ENCODE measurements at places on chromosomes 13 and 19.
A peak's percentile ranks its signal among the peaks of the same experiment; 100 is the strongest.

DNA sequence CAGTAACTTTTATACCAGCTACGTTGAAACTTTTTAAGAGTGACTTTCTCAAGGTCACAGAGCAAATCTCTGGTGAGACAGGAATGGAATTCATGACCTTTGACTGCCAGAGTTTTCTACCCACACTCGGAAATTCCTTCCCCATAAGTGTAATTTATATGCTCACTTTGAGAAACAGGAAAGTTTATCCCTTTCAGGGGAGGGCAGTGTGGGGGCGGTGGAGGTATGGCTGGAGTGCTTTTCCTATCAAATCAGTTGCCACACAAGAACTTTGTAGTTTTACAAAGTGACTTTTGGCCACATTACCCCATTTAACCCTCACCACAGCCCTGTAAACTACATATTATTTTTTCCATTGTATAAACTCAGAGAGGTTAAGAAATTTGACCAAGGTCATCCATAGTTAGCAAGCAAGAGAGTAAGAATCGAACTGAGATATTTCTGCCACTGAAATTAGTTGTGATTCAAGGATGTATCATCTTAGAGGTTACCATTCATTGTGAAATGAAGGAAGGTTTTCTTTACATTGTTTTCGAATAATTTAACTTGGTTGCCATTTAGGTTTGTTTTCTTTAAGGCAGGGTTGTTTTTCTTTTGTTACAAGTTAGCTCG is 5.9 kb downstream of the KLF12 start:
- H3K4me3 ChIP-seq, result no peak overlapping the region
- peaks cover 42% of the 10 kb centered on the region for H3K4me1 ChIP-seq

DNA sequence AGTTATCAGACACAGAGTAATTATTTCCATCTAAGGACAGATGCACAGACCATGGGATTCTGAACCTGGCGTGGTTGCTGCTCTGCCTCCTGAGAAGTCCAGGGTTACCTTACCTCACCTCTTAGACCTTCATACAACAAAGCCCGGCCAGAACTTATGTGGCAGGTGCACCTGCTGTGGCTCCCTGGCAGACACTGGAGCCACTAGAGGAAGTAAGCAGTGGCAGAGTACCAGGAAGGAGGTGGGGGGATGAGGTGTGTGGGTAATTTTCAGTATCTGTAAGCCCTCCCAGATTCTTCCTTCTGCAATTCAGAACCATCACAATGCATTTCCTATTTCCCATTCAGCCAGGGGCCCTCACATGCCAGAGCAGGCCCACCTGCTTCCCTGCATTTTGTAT is 106.1 kb upstream of the DOCK9 start:
- peak overlapping the region; percentile 3 for H3K4me3 ChIP-seq
- H3K36me3 ChIP-seq, result no peaks in the 10 kb centered on the region
- H3K27me3 ChIP-seq, result no peaks in the 10 kb centered on the region
- no peak for DNase-seq
- peaks cover 26% of the 10 kb centered on the region for H3K4me1 ChIP-seq
- peak overlapping the region; percentile 80 for H3K27ac ChIP-seq

- no peaks in the 10 kb centered on the region for H3K36me3 ChIP-seq
- no peak overlapping the region for H3K4me3 ChIP-seq
- H3K27me3 ChIP-seq, result no peaks in the 10 kb centered on the region
- DNase-seq, result no peak
- no peak overlapping the region for H3K27ac ChIP-seq
- no peaks in the 10 kb centered on the region for H3K4me1 ChIP-seq
These were observed 15.5 kb downstream of the SIX5 start for GRCh38 chr19:45753548-45753947.

- H3K4me3 ChIP-seq, result no peak overlapping the region
- no peaks in the 10 kb centered on the region for H3K4me1 ChIP-seq
- H3K27me3 ChIP-seq, result no peaks in the 10 kb centered on the region
- H3K27ac ChIP-seq, result no peak overlapping the region
- no peak for DNase-seq
- no peaks in the 10 kb centered on the region for H3K36me3 ChIP-seq
These were observed 6.2 kb downstream of the ABCC4 start for GRCh38 chr13:95295026-95295425.

DNA sequence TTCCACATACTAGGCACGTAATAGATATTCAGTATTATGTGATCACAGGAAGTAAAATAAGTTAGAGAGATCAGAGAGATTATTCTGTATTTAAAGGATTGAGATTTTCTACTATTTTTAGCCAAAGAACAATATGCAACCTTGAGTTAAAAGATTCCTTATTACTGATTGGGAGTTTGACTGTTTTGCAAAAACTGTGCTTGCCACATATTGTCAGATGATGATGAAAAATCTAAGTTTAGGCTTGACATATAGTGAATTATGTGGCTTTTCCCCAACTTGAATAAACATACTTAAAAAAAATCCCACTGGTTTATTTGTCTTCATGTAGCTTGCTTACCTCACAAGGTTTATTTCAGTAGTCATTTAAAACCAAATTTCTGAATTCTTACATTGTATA is 194.4 kb downstream of the KCNRG start:
- no peaks in the 10 kb centered on the region for H3K27me3 ChIP-seq
- H3K36me3 ChIP-seq, result no peaks in the 10 kb centered on the region
- no peak for DNase-seq
- H3K27ac ChIP-seq, result no peak overlapping the region
- no peak overlapping the region for H3K4me3 ChIP-seq
- no peaks in the 10 kb centered on the region for H3K4me1 ChIP-seq

DNA sequence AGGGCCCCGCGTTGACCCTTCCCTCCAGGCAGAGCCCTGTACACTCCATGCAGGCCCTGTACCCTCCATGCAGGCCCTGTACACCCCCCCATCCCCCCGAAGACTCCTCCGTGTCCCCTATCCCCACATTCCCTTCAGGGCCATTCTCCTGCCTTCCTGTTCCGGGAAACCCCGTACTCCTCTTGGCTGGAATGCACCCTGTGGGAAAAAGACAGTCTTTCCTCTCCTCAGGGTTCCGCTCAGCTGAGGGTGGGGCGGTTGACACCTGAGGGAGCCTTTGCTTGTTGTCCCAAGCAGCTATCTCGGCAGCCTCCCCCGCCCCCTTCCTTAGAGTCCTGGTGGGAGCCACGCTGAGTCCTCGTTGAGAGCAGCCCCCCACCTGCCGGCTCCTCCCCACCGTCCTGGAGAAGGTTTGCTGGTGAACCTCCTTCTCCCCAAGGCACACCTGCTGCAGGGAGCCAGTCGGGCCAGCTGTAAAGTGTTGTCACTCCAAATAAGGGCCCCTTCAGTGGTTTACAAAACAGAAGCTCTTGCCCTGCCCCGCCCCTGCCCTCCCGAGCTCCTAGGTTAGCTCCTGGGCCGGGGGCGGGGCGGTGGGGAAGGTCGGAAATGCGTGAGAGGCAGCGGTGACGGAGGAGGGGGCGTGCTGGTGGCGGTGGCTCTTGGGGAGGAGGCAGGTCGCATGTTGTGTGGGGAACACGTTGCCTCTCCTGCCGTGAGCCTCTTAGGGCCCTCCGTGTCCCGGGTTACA is 1.5 kb downstream of the GNA11 start:
- H3K4me3 ChIP-seq, result peak overlapping the region; percentile 23
- peaks cover 30% of the 10 kb centered on the region for H3K4me1 ChIP-seq
- H3K27ac ChIP-seq, result no peak overlapping the region
- peak; percentile 67 for DNase-seq

DNA sequence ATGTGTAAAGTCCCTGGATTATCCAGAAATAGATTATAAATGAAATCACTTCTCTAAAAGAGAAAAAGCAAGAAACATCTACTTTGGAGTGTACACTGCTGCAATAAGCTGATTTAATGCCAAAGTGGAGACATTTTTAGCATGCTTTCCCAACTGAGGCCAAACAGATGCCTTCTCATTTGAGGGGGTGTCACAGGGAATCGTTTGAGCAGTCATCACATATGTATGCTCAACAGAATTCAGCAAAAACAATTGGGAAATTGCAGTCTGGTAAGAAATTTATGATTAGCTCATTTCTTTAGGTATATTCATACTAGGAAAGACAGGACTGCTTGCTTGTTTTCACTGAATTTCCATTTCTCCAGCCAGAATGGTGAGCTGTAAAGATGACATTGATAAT is 27.3 kb upstream of the TPP2 start:
- no peak for DNase-seq
- H3K4me1 ChIP-seq, result no peaks in the 10 kb centered on the region
- H3K27me3 ChIP-seq, result peaks cover 5% of the 10 kb centered on the region
- H3K36me3 ChIP-seq, result no peaks in the 10 kb centered on the region
- H3K4me3 ChIP-seq, result no peak overlapping the region

DNA sequence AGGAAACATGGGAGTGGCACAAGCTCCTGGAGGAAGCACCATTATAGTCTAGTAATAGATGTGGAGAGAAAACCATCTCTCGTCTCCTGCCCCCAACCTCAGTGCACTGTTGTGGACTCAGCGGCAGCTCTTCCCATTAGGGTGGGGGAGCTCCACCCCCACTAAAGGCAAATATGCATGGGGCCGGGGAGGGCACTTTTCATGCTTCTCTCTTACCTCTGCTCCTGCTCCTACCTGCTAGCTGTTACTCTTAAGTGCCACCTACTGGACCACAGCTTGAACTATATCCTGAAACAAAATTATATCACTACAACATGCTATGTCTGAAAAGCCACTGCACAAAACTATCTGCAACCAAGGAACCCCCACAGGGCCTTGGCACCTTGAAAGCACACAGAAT is 112.6 kb upstream of the DACH1 start:
- DNase-seq, result no peak
- H3K4me3 ChIP-seq, result no peak overlapping the region
- no peak overlapping the region for H3K27ac ChIP-seq

- peaks cover 15% of the 10 kb centered on the region for H3K4me1 ChIP-seq
- H3K4me3 ChIP-seq, result no peak overlapping the region
- no peaks in the 10 kb centered on the region for H3K27me3 ChIP-seq
These were observed 76.9 kb downstream of the TNFSF13B start for GRCh38 chr13:108346376-108346775.

DNA sequence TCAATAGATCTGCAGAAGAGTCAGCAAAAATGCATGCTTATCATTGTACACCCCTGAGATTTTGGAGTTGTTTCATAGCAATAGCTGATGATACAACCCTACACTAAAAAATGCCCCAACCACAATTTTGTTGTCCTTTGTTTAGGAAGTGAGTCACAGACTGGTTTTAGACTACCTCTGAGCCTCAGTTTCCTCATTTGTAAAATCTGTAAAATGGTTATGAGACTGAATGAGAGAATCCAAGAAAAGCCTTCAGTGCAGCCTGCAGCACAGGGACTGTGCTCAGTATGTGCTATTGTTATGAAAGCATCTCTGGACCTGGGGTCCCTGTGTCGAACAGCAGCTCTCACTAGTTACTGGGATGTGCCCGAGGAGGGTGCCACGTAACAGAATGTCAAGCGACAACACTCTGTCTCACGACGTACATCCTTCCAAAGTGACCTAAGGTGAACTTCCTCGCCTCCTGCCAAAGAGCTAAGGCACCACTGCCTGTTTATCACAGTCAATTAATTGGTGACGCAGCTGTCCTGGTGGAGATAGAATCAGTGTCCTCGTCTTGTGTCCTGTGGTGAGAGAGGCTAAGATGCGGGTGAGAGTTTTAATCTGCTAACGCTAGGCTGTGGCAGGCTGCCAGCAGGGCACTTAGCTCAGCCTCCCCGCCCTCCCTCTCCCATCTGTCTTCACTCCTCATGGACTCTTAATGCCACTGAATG is 18.1 kb downstream of the DHRS12 start:
- H3K4me3 ChIP-seq, result no peak overlapping the region
- DNase-seq, result no peak
- H3K27ac ChIP-seq, result no peak overlapping the region

- peaks cover 3% of the 10 kb centered on the region for H3K4me1 ChIP-seq
- no peak overlapping the region for H3K27ac ChIP-seq
- no peak overlapping the region for H3K4me3 ChIP-seq
- DNase-seq, result no peak
- H3K27me3 ChIP-seq, result no peaks in the 10 kb centered on the region
These were observed 11.2 kb downstream of the CEBPA start for GRCh38 chr19:33290956-33291622.

- no peak overlapping the region for H3K27ac ChIP-seq
- no peaks in the 10 kb centered on the region for H3K4me1 ChIP-seq
- no peaks in the 10 kb centered on the region for H3K36me3 ChIP-seq
- DNase-seq, result no peak
- no peak overlapping the region for H3K4me3 ChIP-seq
These were observed 1730.1 kb downstream of the SLITRK5 start for GRCh38 chr13:89401264-89401675.

DNA sequence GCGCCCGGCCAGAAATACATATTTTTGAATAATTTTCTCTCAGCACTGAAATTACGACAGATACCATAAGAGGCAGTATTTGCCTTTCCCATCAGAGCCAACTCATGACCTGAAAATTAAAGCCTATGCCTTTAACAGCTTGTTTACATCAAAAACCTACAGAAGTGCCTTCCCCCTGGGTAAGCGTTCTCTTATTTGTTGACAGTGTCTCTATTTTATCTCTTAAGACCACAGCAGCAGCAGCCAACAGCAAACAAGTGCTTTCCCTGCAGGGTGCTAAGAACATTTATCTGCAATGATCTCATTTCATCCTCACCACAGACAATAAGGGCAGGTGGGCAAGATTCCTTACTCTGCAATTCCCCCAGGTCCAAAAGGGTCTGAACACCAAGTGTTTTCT is 6.0 kb downstream of the AKAP8L start:
- no peaks in the 10 kb centered on the region for H3K27me3 ChIP-seq
- DNase-seq, result no peak
- no peak overlapping the region for H3K4me3 ChIP-seq
- no peak overlapping the region for H3K27ac ChIP-seq
- H3K4me1 ChIP-seq, result peaks cover 12% of the 10 kb centered on the region

DNA sequence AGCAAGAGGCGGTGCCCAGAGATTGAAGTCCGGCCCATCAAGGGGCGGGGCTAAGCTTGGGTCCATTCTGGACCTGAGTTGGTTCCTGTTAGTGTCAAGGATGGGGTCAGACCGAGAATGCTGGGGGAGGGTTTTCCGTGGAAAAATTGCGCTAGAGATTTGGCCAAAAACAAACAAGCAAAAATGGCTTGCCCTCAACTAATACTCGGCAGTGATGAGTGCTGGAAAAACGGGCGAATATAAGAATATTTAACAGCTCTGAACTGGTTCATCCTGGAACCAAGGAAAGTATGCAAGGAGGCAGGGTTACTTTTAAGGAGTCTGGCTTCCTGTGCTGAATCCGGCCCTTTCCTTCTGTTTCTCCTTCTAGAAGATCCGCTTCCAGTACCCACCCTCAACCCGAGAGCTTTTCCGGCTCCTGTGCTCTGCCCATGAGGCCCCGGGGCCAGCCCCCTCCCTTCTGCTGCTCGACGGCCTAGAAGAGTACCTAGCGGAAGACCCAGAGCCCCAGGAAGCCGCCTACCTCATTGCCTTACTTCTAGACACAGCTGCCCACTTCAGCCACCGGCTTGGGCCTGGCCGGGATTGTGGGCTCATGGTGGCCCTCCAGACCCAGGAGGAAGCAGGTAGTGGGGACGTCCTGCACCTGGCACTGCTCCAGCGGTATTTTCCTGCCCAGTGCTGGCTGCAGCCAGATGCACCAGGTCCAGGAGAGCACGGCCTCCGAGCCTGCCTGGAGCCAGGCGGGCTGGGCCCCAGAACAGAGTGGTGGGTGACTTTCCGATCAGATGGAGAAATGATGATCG is 880 bp downstream of the SWSAP1 start:
- peak overlapping the region; percentile 93 for H3K27ac ChIP-seq
- peak overlapping the region; percentile 61 for H3K4me3 ChIP-seq
- no peaks in the 10 kb centered on the region for H3K27me3 ChIP-seq
- H3K36me3 ChIP-seq, result peaks cover 6% of the 10 kb centered on the region
- H3K4me1 ChIP-seq, result peaks cover 25% of the 10 kb centered on the region
- DNase-seq, result peak; percentile 65
